Stimulated activated CD4-positive, alpha-beta T cell treated with anti-CD3 and anti-CD28 coated beads, Interleukin-4, amount 100 ng/mL, for 48 hours (primary cell): ENCODE measurements at places on chromosomes 3 and 15.

DNA sequence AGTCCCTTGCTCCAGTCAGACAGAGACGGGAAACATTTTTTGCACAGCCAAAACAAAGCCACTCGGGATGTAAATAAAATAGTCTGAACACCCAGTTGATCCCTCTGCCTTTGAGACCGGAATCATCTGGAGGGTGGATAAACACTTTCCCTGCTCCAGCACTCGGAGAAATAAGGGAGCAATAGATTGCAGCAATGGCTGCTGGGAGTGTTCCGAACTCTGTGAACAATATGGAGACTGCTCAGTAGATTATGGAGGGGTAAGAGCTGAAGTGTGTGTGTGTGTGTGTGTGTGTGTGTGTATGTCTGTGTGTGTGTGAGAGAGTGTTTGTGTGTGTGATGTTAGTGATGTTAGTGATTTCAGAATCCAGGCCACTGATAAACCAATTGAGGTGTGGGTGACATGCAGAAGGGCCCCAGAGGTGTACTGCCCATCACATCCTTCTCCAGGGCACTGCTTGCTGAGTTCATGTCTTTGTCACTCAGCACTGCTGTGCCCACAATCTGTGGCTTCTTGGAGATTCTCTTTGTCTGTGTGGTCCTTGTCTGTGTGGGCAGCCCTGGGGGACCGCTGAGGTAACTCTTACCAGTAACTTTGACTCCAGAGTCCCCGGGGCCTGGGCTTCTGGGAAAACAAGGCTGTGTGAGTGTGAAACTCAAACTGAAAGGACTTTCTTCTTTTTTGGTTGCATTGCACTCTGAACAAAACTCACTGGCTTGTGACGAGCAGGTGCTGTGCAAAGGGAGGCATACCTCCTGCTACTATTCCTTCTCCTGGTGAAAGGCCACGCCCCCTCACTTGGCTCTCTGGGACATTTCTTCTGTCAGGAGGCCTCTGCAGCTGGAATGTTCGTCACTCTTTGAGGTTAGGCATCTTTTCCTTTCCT, 23.0 kb downstream of the CRYGS start:
- DNase-seq, result peak; percentile 41

- no peak for DNase-seq
Measured at GRCh38 chr15:54594115-54594514, 602.6 kb downstream of the RSL24D1 start.

- DNase-seq, result no peak
Measured at GRCh38 chr3:146077181-146077580, 83.8 kb downstream of the PLOD2 start.

DNA sequence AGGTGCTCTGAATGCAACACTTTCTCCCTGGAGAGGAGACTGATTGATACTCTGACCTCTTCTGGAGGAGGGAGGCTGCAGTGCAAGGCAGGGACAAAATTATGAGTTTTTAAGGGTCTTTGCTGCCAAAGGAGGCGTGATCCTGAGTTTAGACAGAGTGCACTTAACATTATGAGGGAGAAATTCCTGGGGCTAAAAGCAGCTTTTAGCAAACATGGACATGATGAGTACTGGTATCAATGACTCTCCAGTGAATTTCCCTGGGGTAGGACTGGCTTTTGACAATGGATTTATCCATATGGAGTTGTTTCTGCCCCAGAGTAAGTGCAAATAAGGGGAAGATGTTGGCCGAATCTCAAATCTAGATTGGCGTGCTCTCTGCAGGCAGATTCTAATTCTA, 133.1 kb downstream of the THSD4 start:
- DNase-seq, result no peak

DNA sequence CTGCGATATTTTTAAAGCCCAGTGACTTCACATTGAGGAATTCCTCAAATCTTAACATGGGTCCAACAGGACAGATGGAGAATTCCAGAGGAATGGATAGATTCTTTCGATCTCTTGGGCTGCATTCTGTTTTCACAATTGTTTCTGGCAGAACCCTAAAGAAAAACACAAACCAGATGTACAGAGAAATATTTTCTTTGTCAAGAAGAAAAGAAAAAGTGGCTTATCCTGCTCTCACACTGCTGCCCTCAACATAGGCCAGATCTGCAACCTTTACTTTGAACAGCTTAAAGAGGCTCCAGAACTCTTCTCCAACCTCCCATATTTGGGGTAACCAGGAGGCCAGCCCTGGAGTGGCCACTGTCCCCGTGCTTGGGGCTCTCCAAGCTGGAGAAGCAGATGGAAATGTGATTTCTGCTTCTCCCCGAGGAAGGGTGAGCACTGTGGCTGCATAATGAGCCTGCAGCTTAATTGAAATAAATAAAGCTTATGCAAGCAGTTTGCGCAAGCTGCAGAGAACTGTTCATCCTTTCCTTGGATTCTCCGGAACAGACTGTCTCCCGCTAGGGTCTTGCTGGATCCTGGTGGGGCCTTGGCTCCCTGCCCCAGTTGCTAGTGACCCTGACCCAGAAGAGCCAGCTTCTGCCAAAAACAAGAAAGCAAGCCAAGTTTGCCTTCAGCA, 453.2 kb upstream of the PROK2 start:
- DNase-seq, result no peak

DNA sequence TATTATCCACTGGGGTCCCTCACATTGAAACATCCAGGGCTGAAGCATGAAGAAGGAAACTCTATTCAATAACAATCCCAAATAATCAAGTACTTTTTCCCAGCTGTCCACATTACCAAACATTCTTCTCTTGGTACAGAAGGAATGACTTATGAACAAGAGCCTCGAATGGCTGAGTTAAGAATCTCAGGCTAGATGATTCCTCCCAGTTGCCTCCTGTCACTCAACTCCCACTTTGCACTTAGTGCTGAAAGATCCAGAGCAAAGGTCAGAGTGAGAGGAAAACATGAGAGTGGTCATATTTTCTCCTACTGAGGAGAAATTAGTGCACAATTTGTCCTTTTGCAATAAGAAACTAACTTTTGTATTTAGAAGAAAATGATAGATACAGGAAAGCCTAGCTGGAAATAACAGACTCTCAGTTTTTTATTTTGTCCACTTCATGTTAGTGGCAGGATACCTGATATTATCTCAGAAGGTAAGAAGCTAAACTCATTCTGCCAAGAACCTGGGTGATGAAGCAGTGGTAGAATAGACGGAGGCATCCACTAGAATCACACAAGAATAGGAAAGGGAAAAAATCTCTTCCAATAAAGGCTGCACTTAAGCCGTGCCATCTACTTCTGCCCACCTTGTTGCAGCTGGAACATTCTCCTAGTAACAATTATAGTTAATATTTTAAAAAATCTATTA, 46.2 kb downstream of the GADL1 start:
- no peak for DNase-seq

GRCh38 chr3:9201266-9201665, 48.2 kb downstream of the SRGAP3 start:
- no peak for DNase-seq

DNA sequence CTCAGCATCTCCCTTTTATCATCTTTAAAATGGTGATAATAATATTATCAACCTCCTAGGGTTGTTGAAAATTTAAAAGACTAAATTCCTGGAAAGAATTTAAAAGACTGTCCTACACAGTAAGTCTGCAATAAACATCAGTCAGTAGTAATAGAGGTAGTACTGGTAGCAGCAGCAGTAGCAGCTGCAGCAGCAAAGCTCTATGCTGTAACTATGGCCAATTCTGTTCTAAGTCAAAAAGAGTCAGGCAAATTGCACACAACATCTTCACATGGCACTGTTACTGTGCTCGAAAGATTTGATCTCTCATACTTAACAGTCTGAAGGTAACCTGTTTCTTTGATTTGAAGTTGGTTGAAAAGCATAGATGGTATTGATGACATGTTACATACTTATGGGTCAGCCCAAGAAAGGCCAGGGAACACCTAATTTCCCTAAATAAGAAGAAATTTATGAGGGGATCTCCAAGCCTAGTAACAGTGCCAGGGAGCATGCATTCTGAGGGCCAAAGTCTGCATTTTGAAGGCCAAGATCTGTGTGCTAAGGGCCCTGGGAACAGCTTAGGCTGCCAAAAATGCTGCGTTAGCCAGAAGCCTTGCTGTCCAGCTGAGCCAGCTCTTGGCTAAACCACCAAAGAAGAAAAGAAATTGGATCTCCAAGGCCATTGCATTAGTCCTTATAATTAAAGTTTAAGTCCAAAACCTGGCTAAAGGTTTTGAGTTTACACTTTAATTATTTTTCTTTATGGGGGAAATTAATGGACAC, 68.2 kb downstream of the SIDT1 start:
- DNase-seq, result no peak

DNA sequence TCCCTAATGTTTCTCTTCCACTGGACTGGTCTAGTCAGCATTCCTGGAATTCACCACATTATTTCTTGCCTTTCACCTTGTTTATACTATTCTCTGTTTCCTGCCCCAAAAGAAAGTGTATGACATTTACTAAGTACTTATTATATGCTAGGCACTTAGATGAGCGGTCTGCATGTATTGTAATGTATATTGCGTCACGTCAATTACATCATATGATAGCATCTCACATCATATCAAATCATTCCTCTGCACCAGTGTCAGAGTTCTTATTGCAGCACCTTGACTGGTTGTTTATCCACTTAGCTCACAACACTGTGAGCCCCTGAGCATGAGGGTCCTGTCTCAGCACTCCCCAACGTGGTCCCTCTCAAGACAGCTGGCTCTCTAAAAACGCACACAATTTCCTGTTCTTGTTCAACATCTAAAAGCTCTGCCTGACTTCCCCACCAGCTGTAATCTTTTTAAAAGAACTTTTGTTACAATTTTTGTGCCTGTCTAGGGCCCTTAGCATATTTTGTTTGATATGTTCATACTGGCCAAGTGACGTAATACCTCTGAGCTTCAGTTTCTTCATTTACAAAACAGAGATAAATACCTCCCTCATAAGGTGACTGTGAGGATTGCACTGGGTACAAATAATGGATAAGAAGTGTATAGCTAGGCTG, 58.8 kb downstream of the ARHGAP31 start:
- no peak for DNase-seq

- DNase-seq, result no peak
Measured at GRCh38 chr15:75233504-75234190, 24.5 kb upstream of the GOLGA6C start.

- no peak for DNase-seq
Measured at GRCh38 chr3:14646589-14647413, 4.8 kb upstream of the CCDC174 start.

DNA sequence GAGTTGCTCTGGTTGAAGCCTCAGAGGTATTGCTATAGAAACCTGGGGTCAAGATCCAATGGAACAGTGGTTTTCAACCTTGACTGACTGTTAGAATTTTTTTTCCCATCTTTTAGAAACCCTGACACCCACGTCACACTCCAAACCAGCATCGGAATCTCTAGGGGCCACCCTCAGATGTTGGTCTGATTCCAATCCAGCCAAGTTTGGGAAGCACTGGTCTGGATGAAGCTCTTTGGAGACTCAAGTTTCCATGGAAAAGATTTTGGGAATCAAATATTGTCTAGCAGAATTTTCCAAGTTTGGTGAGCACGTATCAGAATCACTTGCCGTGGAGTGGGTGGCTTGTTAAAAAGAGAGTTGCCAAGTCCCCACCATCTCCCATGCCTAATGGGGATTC, 103.8 kb downstream of the THSD4 start:
- no peak for DNase-seq

DNA sequence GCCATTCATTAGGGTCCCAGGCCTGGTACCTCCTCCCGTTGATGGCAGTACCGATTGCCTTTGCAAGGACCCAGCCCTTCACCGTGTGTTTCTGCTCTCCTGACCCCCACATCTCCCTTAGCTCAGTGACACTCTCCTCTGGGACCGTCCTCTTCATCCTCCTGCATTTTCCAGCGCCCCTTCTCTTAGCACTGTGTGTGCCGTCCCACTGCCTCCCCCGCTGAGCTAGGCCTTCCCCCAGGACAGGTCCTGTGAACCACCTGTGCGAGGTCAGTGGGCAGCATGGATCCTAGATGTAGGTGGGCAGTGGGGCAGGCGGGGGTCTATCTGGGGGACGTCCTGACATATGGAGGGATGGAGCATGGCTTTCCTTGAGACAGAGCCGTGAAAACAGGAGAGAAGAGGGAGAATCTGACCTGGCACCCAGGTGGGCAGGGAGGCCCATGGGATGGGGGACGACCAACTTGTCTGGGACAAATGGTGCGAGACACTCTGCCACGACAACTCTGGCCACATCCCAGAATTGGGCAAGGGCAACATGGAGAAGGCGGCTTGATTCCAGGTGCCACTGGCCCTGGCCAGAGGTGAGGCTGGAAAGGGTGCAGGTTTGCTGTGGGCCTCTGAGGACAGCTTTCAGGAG, 87.7 kb upstream of the ALDH1L1 start:
- no peak for DNase-seq

DNA sequence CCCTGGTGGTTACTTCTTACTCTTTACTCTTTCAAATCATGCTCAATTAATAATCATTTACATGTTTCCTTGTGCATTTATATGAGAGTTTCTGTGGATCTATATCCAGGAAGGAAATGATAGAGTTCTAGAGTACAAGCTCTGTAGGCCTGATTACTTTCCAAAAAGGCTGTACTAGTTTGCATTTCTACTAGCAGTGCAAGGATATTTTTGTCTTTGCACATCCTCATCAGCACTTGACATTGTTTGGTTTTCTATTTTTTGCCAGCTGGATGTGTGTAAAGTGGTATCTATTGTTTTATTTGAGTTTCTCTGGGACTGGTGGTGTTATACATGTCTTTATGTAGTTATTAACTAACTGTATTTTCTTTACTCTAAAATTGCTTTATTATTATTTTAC, 19.6 kb upstream of the SLC7A14 start:
- no peak for DNase-seq

- no peak for DNase-seq
Measured at GRCh38 chr3:58386626-58387365, 46.8 kb downstream of the PDHB start.

DNA sequence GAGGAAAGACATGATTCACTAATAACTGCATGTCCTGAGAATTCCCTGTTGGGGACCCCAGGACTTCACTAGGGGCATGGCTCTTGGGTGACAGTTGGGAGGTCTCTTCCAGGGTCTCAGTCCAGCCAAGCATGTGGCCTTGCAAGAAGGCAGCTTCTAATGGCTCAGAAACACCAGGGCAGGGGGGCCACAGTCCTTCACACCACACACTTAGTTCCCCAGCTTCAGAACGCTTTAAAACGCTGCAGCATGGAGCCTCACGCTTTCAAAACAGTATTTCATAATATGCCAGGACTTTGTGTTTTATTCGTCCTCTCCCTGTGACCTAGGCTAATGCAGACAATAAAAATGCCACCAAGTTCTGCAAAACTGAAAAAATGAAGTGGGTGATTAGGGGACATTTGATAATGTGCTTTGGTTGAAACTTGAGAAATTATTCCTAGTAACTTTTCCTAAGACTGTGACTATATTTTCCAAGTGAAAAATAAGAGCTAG, 48.4 kb upstream of the LIMD1 start:
- DNase-seq, result no peak

GRCh38 chr3:48662145-48662752, 437 bp downstream of the CELSR3 start:
- DNase-seq, result no peak

- no peak for DNase-seq
Measured at GRCh38 chr3:187183903-187184302, 13.4 kb upstream of the RTP1 start.

GRCh38 chr3:46058981-46059380, 31.7 kb upstream of the XCR1 start:
- no peak for DNase-seq
